ENCODE measurements at places on chromosomes 2 and 18.

DNA sequence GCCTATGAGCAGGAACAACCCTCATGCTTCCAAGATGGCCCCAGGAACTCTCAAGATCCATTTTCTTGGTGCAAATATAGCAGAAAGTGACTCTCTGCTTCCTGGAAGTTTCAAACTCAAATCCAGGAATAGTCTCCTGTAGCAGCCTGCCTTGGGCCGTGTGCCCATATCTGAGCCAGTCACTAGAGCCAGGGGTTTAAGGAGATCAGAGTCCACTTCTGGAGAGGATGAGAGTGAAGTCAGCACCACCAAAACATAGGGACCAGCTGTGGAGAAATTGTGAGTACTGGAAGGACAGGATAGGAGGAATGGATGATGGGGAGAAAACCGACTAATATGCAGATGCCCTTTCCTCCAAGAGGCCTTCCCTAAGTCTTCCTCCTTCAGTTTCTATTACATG lies 33.2 kb downstream of the PSD4 start:
- DNase-seq, result no peak

- no peak for DNase-seq
Measured at GRCh38 chr2:41972819-41973218, 75.0 kb upstream of the PKDCC start.

GRCh38 chr2:20632446-20632990 lies 18.4 kb downstream of the HS1BP3 start:
- no peak for DNase-seq

DNA sequence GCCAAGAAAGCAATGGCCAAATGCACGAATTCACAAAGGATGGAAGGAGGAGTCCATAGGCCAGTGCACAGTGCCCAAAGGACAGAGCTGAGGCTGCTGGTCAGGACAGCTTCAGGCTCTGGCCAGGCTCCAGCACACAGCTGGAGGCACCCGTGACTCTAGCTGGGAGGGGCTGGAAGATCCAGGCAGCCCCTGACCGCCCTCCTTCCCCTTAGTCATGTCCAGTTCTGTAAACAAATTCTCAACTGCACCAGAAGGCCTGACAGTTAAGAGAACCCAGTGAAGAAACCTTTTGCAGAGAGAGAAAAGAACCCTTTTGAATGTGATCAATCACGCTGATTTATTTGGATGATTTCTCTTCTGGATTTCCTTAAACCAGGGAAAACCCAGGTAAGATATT lies 7.7 kb upstream of the YWHAQ start:
- no peak for DNase-seq

GRCh38 chr2:30645745-30646119 lies 161.5 kb downstream of the CAPN13 start:
- no peak for DNase-seq

GRCh38 chr2:113986762-113987290 lies 96.9 kb downstream of the ACTR3 start:
- DNase-seq, result no peak

GRCh38 chr18:46577546-46577945 lies 79.5 kb downstream of the LOXHD1 start:
- DNase-seq, result no peak

- no peak for DNase-seq
Measured at GRCh38 chr18:59736061-59736460, 38.8 kb upstream of the CCBE1 start.
